LHCN-M2 (cell line): ENCODE measurements at places on chromosomes 11 and 22.

DNA sequence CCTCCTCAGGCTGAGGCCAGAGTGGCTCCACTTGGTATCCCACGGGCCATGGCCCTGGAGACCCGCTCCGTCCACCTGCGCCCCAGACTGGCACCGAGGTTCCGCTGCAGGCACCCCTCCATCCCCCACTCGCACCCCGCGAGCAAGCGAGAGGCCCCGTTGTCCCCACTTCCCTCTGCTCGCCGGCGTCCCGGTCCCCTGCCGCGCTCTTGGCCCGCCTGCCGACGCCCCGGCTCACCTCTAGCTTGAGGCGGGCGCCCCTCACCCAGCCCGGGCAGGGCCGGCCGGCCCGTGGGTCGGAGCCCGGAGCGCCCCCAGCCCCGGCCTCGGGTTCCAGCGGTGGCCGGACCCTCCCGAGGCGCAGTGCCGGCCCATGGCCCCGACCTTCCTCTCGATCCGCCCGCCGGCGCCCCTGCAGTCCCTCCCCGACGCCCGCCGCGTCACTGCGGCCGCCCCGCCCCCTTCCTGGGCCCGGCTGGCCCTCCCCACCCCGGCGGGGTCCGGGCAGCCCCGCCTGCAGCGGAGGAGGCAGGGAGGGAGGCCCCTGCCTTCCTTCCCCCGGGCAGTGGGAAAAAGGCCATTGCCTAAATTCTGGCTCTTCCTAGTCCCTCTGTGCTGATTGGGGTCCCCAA, at the start of gene PITPNM1:
PITPNM1 (minus strand) TSS at position 414 of the 632 bp plus-strand sequence. CDS start 1,183 bp downstream, outside the sequence.
- DNase-seq = peak; percentile 35

GRCh38 chr11:110795112-110795624, 82.9 kb upstream of the ARHGAP20 start:
- DNase-seq = no peak

GRCh38 chr11:115425816-115426215, 78.4 kb downstream of the CADM1 start:
- DNase-seq = no peak

DNA sequence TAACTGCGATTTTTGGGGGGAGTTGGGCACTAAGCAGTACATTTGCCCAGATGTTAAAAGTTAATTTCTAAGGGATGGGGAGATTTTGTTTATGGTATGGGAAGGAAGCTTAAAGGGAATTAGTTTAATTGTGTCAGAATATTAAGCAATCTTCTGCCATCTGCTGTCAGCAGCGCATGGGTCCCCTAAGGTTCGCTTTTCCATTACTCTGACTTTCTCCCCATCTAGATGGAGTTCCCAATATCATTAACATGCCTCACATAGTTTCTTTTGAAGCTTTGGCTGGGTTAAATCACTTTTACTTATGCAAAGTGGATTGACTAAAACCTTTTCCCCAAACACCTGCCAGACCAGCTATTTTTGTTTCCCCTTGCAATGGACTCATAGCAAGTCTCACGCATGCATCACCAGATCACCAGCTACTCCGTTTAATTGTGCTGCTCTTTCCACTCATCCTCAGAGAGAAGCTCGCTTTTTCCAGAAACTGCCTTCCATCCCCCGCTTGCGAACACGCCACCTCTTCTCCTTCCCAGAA, 172.7 kb downstream of the FAT3 start:
- no peak for DNase-seq

GRCh38 chr11:61021661-61022212, 50.3 kb downstream of the CD6 start:
- DNase-seq = no peak

- DNase-seq = no peak
These were observed 3.8 kb upstream of the CTSD start for GRCh38 chr11:1767399-1768140.

DNA sequence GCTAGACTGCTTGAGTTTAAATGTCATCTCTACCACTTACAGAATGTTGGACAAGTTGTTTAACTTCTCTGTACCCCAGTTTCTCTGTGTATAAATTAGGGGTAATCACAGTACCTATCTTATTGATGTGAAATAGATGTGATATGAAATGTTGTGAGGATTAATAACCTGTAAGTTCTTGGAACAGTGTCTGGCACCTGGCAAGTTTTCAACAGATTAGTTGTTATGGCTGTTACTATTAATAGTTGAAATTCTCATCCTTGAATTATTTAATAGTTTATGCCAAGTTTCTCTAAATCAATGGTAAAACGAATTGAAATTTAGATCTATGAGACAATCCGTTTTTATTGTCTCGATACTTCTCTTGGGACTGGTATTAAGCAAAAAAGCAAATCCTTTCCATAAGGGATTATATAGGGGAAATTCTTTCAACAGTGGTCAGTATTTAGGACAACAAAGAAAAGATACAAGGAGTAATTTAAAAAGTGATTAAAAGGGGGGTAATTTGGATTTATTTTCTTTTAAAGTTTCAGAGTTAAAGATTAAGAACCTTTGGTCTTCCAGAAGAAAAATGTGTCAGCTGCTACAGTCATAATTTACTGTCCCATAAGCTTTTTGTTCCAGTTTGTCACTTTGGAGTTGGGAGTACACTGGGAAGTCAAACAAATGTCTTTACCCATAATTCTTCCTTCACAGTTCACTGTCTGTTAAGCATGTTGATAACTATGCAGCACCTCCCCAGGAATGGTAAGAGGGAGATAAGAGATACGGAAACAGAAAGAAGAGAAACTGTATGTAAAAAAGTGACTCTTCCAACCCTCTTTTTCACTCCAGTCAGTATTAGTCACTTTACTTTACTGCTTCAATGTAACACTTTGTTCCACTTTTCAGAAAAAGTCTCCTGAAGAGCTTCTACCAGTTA, 13.2 kb downstream of the PDE3B start:
- no peak for DNase-seq

DNA sequence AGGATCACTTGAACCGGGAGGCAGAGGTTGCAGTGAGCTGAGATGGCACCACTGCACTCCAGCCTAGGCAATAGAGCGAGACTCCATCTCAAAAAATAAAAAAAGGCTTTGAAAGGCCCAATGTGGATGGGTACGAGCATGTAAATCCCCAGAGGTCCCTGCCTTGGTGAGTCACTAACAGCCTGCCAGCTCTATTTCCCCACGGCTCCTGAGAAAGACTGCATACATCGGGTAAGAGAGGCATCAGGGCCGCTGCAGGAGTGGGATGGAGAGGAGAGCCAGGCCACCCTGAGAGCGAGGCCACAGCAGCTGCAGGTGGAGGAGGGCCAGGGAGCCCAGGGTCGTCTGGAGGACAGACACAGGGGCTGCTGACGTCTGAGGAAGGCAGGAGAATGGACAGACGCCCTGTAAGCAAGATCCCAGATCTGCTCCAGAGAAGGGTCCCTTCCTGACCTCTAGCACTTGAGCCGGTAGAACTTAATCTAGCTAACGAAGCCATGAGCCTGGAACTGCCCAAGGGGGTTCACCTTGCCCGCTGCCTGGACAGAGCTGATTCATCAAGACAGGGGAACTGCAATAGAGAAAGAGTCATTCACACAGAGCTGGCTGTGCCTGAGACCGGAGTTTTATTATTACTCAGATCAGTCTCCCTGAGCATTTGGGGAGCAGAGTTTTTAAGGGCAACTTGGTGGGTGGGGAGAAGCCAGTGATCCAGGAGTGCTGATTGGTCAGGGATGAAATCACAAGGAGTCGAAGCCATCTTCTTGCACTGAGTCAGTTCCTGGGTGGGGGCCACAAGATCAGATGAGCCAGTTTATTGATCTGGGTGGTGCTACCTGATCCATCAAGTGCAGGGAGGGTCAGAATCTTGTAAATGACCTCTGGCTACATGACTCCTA, 5.1 kb upstream of the KRTAP5-9 start:
- peak; percentile 22 for DNase-seq

- no peak for DNase-seq
These were observed 168.2 kb upstream of the PDGFD start for GRCh38 chr11:104332110-104332509.

DNA sequence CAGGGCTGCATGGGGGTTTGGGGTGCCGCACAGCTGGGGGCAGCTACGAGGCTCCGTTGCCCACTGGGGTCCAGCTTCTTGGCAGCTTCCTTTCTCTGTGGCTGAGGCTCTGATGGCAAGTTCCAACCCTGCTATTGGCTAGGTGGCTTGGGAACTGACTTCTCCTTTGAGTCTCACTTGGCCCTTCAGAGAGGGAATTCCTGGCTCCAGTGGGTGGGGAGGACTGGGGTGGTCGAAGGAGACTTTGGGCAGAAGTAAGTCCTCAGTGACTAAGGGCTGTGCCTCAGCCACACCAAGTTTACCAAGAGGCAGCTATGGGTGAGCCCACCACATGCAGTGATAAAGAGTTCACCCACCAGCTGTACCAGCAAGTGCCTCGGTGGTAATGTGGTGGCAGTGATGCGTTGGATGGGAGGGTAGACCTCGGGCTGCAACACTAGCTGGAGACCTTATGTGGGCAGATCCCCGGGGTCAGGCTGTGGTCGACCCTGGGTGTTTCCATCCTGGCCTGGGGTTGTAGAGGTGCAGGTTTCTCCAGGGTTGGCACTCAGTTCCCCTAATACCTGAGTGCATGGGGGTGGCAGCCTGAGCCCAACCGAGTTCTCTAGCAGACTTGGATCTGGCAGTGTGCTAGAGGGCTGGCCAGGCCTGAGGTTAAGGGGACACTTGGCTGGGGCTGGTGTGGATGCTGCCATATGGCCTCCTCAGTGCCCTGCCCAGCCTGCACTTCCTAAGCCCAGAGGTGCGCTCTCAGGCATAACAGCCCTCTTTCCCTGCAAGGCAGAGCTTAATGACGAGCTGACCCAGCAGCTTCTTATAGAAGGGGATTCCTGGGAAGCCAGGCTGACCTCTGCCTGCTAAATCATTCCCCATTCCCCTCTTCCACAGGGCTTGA, 197.0 kb upstream of the CADM1 start:
- DNase-seq = no peak

- no peak for DNase-seq
These were observed 90.6 kb downstream of the SYN3 start for GRCh38 chr22:32967386-32968101.

- no peak for DNase-seq
These were observed 115.7 kb downstream of the RPS6KA4 start for GRCh38 chr11:64474680-64475079.

DNA sequence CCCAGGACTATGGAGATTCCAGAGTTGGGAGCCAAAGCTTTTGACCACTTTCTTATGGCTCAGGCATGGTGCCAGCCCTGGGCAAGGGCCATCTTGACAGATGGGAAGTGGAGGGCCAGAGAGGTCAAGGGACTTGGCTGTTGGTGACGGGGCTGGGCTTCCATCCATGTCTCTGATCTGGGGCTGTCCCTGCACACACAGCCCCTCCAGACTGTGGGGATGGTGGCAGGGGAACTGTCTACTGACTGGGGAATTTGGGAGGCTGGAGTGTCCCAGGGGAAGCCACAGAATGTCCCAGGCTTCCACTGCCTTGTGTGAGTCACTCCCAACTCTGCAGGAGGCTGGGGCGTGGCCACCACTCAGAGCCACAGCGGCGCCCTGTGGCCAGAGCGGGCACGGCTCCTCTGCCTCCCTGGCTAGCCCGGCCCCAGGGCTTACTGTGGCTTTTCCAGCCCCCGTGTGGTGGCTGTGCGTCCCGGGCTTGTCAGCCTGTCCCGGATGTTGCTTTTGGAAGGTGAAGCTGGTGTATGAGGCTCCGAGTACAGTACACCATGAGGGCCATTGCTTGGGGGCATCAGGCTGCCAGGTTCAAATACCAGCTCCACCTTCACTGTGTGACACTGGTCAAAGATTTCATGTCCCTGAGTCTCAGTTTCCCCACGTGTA, 19.6 kb downstream of the C22orf23 start:
- peak; percentile 95 for DNase-seq

DNA sequence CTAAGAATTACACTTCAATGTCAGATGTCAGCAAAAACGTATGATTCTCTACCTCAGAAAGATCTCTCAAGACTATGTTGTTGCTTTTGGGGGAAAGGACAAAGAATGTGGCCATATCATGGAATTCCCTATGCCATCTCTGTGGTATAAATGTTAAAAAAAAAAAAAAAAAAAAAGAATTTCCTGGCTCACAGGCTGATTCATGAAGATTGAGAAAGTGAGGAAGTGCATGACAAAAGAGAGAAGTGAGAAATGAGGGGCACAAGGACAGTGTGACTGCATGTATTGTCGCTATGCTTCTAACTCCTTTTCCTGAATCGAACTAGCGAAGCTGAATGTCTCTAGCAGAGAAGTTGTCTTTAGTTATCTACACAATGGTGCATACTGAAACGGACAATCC, 80.6 kb upstream of the CARD18 start:
- no peak for DNase-seq

DNA sequence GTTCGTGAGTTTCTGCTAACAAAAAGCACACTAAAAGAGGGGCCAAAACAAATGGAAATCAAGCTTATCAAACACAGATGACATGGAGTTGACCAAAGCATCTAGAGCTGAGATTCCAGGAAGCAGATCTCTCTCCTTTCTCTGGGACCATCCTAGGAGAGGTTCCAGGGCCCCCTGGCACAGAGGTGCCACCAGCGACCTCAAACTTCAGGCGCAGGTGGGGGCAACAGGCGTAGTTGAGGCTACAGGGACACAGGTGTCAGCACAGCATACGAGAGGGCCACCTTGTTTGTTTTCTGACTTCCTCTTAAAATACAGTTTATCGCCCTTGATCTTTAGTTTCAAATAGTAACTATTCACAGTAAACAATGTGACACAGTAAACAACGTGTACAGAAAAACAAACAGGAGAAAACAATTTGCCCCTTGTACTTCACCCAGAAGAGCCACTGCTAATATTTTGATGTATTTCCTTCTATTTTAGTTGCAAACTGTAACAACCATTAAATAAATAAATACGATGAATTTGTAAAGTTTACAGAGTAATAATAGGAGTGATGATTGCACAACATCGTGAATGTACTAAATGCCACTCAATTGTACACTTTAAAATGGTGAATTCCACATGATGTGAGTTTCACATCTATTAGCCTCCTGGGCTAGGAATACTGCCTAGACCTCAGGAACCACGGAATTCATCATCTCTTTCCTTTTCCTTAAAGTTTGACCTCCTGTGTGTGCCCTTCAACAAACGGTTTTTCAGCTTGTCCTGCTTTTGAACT, 52.2 kb downstream of the IGLL5 start:
- no peak for DNase-seq

DNA sequence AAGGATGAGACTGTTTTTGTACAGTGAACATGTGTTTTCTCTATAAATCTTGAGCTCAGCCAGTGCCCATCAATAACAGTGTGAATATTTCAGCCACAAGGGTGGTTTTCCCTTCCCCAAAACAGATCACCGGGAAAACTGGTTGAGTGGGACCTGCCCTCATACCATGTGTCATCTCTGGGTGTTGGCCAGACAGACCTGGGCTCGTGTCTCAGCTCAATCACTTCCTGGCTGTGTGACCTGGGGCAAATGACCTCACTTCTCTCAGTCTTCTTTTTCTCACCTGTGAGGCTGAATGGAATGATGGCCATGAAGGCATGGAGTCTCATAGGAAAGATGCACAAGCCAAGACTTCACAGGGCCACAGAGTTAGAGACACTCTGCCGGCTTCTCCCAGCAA, 74.7 kb downstream of the COMMD9 start:
- DNase-seq = no peak

- DNase-seq = no peak
These were observed 87.1 kb downstream of the ADAMTS15 start for GRCh38 chr11:130535520-130535919.

DNA sequence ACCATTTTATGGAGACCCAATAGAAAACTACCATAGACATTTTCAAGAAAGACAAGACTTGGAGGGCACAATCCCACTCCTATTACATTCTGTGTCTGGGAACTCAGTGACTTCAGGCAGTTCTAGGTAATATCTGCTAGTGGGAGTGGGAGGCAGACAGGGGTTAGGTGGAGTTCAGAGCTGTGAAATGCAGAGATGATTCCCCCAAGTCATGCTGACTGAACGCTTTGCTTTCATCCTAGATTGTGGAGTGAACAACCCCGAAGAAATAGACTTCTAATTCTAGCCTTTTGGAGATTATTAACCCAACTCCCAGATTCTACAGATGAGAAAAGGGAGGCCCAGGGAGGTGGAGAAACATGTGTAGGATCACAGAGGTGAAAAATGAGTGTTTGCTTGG, 437.8 kb upstream of the CADM1 start:
- DNase-seq = no peak
